ENCODE measurements at places on chromosomes 7 and 10.
A peak's percentile ranks its signal among the peaks of the same experiment; 100 is the strongest.

GRCh38 chr7:128876978-128877755 is 14.5 kb downstream of the ATP6V1F start:
- DNase-seq: no peak

GRCh38 chr7:22628112-22628511 is 98.9 kb upstream of the IL6 start:
- DNase-seq: no peak

- no peak for DNase-seq
Measured at GRCh38 chr7:44395067-44395466, 69.7 kb upstream of the CAMK2B start.

GRCh38 chr10:27716521-27716920 is 29.1 kb downstream of the MKX start:
- DNase-seq: peak; percentile 78

GRCh38 chr10:121753726-121754476 is 155.7 kb upstream of the FGFR2 start:
- DNase-seq: peak; percentile 82

DNA sequence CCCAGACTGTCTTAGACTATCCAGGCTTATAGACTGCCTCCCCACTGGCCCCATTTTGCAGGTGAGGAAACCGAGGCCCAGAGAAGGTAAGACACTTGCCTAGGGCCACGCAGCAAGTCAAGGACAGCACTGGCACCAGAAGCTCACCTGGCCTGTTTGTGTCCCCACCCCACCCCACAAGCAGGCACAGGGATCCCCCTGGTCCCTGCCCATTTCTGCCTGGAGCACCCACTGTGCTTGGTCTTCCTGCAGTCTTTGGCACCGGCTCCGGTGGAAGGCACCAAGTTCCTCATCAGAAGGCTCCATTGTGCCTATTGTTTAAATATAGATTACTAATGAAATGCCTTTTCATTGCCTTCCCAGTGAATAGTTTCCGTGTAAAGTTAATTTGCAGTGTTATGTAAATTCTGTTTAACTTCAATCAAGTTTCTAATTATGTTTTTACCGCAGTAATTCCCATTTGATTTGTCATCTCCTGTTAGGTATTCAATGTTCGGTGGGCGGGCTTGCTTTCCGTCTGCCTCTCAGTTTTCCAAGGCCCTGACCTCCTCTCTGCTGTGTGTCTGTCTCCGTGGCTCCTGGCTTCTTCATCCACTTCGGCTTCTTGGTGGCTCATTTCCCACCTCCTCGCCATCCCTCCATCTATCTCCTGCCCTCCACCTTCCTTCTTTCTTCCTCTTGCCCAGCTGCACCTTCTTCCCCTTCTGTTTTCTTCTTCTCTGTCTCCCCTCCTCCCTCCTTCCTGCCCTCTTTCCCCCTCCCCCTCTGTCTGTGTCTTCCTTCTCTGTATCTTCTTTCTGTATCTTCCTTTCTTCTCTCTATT is 75.8 kb downstream of the ZMIZ1 start:
- peak; percentile 47 for DNase-seq

DNA sequence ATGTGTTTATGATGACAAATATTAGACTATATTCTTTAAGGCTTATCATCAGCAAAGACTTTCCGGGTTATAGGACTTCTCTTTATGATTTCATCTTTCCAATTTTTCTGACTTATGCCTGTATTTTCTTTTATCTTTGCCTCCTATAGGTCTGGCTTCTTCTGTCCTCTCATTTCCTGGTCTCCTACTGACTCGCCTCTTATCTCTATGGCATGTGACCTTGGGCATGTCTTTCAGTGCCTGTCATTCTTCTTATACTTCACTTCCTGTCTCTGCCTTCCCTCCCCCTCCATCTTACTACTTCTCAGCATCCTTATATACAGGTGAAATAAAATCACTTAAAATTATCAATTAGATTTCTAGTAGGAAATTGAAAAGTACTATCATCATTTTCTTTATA is 42.2 kb downstream of the PCDH15 start:
- no peak for DNase-seq

DNA sequence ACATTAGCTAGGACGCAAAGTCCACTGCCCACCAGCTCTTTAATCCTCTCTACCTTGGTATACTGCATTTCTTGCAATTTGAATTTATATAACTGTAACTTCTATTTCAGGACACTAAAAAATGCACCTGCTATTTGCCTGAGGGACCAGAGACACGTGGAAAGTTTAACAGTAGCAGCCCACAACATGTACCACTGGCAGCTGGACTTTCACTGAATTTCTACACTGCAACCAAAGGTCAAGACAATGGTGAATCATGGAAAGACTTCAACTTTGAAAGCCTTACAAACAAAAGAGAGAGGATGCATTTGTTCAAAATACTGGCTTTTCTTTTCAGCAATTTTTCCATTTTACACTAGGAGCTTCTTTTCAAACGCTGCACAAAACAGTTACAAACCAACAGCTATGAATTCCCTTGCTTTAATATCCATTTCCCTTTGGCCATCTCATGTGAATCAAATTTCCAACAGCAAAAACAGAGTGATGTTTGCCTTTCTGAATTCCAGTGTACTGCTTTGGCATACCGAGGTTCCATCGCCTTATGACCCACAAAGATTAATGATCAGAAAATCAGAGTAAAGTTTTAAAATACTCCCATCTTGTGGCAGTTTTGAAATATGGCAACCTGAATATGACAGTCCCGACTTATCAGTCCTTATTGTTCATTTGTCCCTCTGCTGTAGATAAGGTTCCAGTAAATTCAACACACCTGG is 29.9 kb upstream of the HNRNPH3 start:
- DNase-seq: peak; percentile 64

- DNase-seq: no peak
Measured at GRCh38 chr7:87566311-87566900, 34.3 kb downstream of the ABCB1 start.

DNA sequence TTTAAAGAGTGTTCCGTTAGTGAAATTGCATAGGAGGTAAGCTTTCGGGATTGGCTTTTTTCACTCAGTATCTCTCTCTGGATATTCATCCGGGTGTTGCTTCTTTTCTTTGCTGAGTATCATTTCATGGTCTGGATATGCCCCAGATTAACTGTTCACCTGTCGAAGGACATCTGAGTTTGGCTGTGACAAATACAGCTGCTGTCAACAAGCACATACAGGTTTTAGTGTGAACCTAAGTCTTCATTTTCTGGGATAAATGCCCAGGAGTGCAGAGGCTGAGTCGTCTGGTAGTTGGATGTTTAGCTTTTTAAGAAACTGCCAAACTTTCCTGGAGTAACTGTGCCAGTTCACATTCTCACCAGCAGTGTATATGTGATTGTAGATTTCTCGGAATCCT is 5.6 kb downstream of the DOCK1 start:
- no peak for DNase-seq

DNA sequence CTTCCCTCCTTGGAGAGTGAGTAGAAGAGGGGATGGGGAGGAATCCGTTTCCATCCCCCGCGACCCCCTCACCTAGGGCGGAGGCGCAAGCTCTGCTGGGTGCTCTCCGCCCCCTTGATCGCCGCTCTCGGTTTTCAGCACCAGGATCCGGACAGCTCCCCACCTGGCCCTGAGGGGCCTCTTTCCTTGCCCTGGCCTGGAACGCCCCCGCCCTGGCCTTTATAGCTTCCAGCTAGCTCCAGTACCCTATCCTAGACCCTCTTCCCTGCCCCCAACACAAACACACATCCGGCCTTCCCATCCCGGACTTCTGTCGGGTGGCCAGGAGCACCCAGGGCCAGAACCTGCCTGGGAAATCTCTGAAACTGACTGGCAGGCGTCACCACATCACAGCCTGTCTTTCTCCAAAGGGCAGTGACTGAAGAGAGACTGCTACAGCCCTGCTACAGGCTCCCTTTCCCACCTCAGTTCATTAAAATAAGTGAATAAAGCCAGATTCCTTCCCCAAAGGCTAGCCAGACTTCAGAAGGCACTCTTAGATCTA is 72.3 kb upstream of the LEP start:
- no peak for DNase-seq

DNA sequence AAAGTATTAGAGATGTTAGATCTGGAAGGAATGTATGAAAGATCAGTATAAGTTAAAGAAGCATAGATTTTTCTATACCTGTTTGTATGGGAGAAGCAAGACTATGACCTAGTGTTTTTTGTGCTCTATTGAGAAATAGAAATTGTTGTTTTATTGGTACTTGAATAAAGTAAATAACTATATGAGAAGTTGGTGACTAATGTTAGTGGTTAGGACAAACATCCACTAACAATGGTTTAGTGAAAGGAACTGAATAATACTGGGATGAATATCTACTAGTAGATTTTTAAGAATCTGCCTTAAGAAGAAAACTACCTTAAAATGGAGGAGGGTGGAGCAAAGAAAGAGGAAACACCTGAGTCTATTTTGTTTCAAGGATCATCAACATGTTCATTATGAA is 521.1 kb upstream of the POT1 start:
- DNase-seq: no peak
